NCI-H460 (cell line): ENCODE measurements at places on chromosomes 1 and 21. TPM values are rescaled to one million over a fixed set of nuclear protein-coding genes. Genes with fewer than 3 reads are reported as not detected.

GRCh38 chr1:39116860-39117728 is 87.4 kb upstream of the MACF1 start:
- DNase-seq = no peak

- DNase-seq = no peak
Observed at GRCh38 chr1:15425521-15425920, 12.7 kb upstream of the CTRC start.

DNA sequence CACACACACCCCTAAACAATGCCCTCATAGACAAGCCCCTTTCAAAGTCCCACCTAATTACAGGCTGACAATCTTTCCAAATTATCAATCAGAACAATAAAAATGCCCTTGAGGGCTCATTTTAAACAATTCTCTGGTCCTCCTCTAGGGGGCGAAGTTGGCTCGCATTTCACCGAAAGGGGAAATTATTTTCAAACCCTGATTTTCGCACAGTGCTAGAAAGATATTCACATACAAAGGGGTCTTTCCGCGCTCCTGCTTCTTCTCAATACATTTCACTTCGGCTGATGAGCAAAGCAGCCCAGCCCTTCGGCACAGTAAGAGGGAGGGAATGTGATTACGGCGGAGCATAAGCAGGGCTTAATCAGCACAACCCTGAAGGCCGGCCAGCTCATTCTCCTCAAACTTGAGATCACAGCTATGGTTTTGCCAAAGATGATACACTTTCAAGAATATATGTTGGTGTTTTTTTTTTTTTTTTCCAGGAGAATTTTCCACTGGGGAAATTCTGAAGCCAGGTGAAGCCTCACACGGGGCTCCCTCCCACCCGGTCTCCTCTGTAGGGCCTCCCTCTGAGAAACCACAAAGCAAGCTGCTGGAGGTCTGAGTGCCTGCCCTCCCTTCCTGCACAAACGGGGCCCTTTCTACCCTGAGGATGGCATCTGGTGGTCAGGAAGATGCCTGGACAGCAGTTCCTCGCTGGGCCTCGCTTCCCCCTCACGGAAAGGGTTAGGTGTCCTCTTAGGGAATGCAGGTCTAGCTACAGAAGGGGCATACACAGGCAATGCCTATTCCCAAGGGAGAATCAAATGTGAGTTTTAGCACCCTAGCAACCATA is 66.9 kb downstream of the GNG12 start:
- DNase-seq = peak; percentile 45

GRCh38 chr21:22200378-22201092 is 1202.3 kb downstream of the NCAM2 start:
- DNase-seq = no peak

DNA sequence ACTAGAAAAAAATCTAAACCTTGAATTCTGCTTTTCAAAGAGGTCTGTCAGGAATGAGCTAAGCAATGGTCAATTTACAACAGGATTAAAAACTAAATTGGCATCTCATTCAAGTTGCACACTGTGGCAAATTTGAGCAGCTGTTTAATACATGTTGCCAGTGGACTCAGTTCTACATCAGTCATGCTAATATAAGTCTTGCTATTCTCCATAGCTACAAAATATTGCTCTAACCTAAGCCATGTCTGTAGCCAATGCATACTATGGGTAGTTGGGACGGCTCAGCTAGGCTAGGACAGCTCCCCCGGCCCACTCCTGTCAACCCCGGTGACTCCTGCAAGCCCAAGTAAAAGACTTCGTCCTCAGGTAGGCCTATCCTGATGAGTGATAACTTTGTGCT is 10.9 kb upstream of the VAV3 start:
- no peak for DNase-seq

GRCh38 chr1:116508984-116509980 is 61.5 kb downstream of the CD58 start:
- DNase-seq = no peak

DNA sequence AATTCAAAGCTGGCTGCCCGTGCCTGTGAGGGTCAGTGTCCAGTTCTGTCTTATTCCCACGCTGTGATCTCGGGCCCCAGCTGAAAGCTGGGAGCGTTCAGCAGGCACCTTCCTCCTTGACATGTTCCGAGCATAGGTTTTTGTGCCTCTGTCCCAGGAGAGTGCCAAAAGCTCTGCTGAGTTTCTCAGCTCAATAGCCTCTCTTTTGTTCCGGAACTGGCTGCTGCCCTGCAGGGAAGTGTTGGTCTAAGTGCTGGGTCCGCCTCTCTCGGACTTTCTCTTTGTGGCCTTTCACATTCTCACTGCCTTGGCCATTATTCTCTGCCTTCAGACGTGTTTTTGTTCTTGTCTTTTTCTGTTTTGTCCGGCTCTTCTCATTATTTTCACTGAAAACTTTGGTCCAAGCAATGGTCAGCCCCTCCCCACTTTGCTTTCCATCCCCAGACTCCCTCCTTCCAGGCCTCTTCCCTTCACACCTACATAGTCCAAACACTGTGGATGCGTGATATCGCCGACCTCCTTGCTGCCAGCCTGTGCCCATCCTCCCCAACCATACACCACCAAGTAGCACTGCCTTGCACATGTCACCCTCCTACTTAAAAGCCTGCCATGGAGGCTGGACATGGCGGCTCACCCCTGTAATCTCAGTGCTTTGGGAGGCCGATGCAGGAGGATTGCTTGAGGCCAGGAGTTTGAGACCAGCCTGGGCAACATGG is 233.8 kb downstream of the RHOU start:
- DNase-seq = no peak

DNA sequence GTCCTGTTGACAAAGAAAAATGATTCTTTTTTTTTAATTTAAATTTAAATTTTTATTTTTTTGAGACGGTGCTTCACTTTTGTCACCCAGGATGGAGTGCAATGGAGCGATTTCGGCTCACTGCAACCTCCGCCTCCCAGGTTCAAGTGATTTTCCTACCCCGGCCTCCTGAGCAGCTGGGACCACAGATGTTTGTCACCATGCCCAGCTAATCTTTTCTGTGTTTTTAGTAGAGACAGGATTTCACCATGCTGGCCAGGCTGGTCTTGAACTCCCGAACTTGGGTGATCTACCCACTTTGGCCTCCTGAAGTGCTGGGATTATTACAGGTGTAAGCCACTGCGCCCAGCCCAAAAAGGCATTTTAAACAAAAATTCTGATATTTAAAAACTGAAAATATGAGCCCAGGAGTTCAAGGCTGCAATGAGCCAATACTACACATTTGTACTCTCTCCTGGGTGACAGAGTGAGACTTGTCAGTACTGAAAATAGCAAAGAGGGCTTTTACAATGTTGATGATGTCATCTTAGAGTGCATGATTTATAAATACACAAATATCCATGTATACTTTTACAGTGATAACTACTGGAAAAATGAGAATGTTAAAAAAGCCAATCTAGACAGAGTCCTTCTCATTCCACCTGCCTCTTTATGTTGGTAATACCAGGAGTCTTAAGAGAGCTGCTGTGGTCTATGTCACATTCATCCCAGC is 56.0 kb upstream of the STUM start:
- no peak for DNase-seq

GRCh38 chr1:157249326-157249725 is 111.1 kb upstream of the ETV3 start:
- no peak for DNase-seq

DNA sequence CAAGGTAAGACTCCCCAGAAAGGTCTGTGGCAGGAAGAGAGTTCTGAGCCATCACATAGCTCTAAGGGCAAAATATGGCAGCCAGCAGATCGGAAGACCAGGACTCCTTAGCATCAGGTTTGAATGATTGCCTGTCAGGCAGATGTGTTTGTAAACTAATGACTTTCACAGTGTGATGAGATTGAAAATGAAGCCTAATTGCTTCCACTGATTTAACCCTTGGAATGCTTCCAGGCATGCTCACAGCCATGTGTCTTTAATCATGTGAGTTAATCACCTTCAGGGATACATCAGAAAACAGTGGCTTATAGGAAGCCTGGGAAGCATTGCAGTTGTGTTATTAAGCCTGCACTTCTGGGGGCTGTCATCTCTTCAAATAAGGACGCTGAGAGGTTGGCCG is 82.8 kb downstream of the LRRC53 start:
- DNase-seq = no peak

DNA sequence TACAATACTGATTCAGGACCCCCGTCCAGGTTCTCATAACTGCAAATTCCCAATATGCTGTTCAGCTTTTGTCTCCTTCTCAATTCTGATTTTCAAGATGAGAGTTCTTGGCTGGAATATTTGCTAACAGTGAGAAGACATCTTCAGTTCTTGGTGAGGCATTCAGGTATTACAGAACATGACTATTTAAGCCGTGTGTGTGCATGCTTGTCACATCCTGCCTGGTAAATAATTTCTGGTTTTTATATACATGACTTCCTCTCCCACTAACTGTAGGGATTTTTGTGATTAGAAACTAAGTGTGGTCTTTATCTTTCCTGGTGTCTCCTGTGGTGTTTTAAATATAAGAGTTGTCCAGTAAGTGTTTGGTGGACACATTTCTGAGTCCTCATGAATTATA is 10.2 kb upstream of the SLC19A2 start:
- no peak for DNase-seq

DNA sequence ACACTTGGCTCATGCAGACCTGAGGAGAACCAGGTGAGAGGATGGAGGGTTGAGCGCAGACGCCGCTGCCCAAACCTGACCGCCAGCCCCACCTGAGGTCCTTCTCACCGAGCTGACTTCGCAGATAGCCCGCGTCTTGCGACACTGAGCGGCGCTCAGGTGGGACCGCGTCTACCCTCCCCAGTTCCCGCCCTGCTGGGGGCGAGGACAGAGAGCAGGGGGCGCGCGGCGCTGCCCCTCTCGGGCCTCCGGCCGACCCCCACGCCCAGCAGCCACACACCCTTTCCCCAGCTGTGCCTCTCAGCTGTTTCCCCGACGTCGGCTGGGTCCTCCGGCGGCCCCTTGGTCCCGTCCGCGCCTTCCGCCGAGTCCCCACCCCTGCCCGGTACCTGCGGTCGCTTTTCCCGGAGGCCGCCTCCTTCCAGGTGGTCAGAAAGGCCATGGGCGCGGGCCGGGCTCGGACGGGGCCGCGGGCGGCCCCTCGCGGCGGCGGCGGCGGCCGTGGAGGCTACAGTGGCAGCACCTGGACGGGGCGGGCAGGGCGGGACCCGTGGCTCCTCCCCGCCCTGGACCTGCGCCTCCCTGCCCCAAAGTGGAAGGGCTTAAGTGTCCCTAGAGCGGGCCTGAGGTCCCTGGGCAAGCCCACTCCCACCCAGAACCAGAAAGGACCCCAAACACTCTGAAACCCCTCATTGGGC is 14.4 kb upstream of the TTC39A start:
- DNase-seq = no peak

DNA sequence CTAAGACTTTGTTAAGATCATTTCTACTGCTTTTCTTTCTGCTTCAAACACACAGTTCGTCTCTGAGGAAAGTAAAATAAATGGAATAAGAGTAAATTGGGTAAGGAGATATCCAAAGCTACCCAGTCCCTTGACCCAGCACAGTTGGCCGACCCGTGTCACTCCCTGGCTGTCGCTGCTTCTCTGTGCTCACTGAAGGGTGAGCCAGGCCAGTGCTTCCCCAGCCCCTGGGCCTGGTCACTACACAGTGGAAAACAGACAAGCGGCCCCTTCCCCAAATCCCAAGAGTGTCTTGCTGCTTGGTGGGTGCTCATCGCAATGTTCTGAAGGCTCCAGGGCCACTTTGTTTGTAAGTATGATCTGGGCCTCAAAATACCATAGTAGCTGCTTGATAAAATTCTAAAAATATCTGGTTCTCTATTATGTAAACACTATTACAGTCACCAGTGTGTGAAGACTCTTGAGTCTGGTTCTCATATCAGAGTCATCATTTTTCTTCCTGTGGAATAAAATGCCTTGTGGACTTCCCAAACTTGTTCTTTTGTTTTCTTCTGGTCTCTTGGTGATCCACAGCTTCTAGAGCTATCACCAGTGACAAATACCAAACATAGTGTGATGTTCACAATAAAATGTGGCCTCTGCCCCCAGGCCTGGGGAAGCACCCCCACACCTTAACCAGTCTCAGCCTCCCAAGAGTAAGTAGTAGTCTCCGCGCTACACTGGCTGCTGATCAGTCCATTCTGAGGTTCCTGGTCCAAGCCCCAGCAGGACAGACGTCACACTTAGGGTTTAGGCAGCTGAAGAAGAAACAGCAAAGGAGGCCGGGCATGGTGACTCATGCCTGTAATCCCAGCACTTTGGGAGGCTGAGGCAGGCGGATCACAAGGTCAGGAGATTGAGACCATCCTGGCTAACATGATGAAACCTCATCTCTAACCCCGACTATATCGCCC is 106.2 kb downstream of the DHRS3 start:
- DNase-seq = no peak

DNA sequence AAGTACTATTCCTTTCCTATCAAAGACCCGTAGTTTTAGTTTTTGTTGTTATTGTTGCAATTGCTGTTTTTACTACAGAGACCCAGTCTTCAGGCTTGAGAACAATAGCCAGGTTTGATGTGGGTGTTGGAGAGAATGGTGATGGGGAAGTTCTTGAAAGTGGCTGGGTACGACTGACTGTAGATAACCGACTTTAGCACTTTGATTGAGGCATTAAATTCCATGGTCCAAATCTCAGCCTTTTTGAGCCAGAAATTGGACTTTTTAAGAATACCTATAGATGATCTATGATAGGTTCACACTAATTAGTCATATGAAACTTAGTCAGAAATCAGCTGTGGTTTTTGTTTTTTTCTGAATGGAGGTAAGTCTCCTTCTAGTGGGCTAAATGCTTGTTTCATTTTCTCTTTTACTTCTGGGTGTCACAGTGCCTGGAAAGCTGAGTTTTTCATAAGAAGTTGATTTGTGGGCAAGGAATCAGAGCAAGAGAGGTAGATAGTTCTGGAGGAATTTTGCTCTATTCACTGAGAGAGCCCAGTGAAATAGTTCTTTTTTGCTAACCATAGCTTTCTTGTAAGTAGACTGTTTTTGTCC is 2.8 kb downstream of the PPIH start:
- no peak for DNase-seq

- no peak for DNase-seq
Observed at GRCh38 chr1:27572679-27573426, 31.1 kb downstream of the AHDC1 start.

DNA sequence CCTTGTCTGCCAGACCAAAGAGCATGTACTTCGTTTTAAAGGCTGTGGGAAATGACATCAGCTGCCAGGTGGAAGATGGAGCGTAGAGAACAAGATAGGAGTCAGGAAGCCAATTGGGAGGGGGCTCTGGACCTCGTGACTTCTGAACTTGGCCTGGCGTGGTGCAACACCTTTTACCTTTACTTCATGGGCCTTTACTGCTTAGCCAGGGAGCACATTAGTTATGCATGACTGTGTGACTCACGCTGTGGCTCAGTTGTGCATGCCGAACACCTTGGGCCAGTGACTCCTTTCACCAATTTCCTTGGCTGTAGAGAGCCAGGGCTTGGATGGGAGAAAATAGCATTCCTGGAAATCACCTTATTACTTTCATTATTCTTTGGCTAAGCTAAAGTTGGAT is 7.2 kb downstream of the XCL1 start:
- DNase-seq = no peak

- no peak for DNase-seq
Observed at GRCh38 chr1:45552331-45552730, 1.7 kb downstream of the AKR1A1 start.

- DNase-seq = no peak
Observed at GRCh38 chr1:153072806-153073726, 1.7 kb upstream of the SPRR2B start.

- DNase-seq = no peak
Observed at GRCh38 chr1:41562328-41562727, 77.8 kb upstream of the EDN2 start.

The MLLT11 gene
- total RNA-seq = 82.1 and 84.6 TPM in 2 replicates

The FHAD1 gene
- 89.1 and 101 TPM in 2 replicates for total RNA-seq

The EFNA1 gene
- total RNA-seq = 18.1 and 22.3 TPM in 2 replicates

The NEK2 gene
- 53.5 and 56.5 TPM in 2 replicates for total RNA-seq

The CYP4X1 gene
- total RNA-seq = 0.25 and 0.63 TPM in 2 replicates

The RIPK4 gene
- total RNA-seq = 1.4 and 1.8 TPM in 2 replicates

The PLXNA2 gene
- total RNA-seq = 5.4 and 6.5 TPM in 2 replicates

The EYA3 gene
- 5.2 and 6.5 TPM in 2 replicates for total RNA-seq

The DYRK3 gene
- total RNA-seq = 14.1 and 15.5 TPM in 2 replicates

The MMEL1 gene
- 0.25 TPM in 1 of 2 replicates, not detected in the other for total RNA-seq
